RWPE2 (cell line): ENCODE measurements at places on chromosomes 1 and 21.

DNA sequence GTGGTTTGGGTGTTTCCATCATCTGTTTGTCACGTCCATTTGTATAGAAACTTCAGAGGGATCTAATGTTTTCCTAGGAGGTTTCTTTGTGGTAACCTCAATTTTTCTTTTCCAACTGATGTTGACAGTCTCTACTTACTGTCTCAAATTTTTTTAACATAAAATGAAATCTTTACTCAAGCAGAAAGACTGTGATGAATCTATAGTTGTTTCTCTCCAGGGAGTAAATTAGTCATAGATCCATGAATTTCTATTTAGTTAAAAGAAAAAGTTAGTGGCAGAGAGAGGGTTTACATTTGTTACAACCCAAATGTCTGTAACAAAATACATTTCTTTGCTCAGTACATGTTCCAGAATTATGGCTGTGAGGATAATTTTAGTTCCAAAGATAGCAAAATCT is 161.6 kb downstream of the DISP1 start:
- DNase-seq, result no peak

DNA sequence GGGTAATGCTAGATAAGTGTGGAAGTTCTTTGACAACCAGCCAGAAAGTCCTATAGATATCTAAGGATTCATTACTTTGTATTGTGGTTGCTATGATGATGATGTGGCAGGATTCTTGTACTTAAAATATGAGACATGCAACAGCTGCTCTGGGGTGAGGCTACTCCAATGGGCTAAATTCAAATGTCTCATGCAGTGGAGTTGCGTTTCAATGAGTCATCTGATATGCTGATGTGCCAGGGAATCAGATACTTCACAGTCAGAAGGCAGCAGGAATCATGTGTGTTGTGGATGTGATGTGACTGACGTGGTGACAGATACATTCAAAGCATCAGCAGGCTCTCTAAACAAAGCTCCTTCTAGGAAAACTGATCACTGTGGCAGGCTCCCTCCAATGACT is 66.5 kb downstream of the TSEN15 start:
- no peak for DNase-seq

GRCh38 chr1:212691561-212692071 is 8.0 kb downstream of the BATF3 start:
- DNase-seq, result no peak

DNA sequence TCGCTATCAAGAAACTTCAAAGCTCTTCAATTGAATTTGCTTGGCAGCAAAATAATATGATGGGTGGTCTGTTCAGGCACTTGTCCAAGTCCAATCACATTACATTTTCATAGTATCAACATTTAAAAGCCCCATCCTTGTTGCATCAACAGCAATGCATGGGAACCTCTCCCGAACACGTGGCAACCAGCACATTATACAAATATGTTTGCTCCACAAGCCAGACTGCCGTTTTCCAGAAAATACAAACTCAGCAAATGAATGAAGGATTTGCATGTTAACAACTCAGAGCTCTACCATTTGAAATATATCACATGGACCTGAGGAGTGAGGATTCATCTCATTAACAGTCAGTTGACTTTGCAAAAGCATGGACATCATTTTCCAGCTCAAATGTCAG is 20.0 kb upstream of the LYPLAL1 start:
- DNase-seq, result no peak

DNA sequence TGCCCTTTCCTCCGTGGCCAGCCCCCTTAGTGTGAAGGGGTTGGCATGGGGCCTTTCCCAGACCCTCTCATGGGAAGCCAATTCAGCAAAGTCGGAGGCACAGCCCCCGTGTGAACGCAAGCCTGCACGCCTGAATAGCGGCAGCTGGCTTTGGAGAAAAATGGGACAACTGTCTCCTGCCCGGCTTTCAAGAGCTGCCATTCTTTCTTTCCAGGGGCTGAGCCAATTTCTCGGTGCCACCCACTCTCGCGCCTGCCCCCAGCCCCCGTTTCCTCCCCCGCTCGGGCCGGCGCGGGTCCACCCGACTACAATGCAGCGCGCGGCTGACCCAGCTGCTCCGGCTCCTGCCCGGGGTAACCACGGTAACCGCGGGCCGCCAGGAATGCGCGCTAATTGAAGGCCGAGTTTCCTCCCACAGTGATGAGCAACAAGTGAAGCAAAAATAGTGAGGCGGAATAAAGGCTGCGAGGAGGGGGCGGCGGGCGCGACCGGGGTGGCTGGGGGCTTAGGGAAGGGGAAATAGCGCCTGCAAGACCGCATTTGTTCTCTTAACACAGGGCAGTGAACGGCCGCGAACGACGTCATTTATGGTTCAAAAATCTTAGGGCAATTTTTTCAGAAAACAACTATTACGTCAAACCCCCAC is 27.8 kb downstream of the ILDR2 start:
- no peak for DNase-seq

GRCh38 chr1:47192458-47193384 is 2.9 kb upstream of the PDZK1IP1 start:
- peak; percentile 56 for DNase-seq

GRCh38 chr1:193183019-193183627 is 3.3 kb downstream of the B3GALT2 start:
- DNase-seq, result no peak

- no peak for DNase-seq
Observed at GRCh38 chr1:156480411-156481192, 20.0 kb downstream of the MEF2D start.

GRCh38 chr1:60612790-60613189 is 469.6 kb upstream of the NFIA start:
- no peak for DNase-seq

DNA sequence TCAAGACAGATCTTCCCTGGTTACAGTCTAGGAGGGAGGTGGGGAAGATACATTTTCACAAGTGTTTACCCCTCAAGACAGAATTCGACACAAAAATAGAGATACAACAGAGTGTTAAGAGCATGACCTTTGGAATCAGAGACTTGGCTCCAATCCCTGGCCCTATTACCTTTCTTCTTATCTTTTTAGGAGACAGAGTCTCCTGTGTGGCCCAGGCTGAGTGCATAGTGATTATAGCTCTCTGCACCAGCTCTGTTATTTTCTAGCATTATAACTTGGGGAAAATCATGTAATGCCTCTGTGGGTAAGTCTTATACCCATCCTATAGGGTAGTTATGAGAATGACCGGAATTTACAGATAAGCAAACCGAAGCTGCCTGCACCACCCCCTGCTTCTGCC is 9.8 kb downstream of the NIPAL3 start:
- DNase-seq, result no peak

GRCh38 chr1:61227857-61228550 is 145.6 kb downstream of the NFIA start:
- DNase-seq, result no peak

DNA sequence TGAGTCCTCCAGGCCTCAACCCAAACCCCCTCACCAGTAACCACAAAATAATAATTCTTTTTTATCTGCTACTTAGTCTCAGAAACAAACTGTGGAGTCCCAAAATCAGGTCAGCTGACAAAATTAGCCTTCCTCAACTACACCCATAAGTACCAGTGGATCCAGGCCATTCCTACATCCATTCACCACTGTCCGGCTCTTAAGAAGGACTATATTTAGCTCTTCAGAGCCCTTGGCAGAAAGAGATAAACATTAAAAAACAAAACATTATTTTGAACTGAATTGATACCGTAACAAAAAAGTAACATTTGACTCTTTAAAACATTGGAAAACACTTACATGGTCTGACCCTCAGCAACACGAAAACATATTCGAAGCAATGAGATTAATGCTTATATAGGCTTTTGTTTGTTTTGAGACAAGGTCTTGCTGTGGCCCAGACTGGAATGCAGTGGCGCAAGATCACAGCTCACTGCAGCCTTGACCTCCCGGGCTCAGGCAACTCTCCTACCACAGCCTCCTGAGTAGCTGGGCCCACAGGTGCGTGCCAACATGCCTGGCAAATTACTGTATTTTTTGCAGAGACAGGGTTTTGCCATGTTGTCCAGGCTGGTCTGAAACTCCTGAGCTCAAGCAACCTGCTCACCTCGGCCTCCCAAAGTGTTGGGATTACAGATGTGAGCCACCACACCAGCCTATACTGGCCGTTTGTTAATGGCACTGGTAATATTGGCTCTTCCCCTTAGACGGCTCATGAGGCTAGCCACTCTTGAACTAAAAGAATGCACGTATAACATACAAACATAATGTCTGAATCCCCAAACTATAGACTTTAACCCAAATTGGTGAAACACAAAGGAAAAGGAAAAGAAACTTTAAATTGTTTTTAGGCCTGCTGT is 330.7 kb downstream of the SMYD3 start:
- no peak for DNase-seq

GRCh38 chr1:21671915-21672314 is 2.8 kb upstream of the RAP1GAP start:
- no peak for DNase-seq

DNA sequence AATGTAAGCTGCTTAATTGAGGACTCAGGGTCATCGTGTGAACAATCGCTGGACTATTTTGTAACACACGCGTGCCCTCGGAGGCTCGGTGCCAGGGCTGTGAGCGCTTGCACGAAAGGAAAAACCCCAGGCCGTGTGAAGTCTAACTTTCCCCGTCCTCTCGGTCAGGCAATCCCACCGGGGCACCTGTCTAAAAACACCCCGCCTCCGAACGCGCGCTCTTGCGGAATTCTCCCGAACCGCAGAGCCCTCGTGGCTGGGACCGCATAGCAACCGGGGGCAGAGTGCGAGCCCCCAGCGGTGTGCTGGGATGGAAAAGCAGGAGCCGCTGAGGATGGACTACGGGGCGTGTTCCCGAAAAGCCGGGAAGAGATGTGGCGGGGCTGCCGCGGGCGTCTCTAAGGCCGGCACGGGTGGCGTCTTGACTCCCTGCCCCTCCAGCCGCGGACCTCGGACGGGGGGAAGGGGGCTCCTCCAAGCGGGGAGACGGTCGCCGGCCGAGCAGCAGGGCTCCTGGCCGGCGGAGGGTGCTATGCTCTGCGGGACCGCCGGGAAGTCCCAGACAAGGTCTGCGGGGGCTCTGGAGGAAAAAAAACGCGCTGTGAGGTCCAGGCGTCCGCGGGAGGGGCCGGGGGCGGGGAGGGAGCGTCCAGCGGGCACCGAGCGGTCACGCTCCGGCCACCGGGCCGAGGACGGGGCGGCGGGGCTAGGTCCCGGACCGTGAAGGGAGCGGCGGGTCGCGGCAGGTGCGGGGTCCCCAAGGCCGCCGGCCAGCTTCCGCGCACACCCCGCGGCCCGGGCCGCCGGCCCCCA is 936 bp downstream of the ZBTB21 start:
- DNase-seq, result no peak

- no peak for DNase-seq
Observed at GRCh38 chr1:12528021-12528852, 89.8 kb downstream of the DHRS3 start.

GRCh38 chr1:237164406-237165352 is 122.7 kb downstream of the RYR2 start:
- no peak for DNase-seq

DNA sequence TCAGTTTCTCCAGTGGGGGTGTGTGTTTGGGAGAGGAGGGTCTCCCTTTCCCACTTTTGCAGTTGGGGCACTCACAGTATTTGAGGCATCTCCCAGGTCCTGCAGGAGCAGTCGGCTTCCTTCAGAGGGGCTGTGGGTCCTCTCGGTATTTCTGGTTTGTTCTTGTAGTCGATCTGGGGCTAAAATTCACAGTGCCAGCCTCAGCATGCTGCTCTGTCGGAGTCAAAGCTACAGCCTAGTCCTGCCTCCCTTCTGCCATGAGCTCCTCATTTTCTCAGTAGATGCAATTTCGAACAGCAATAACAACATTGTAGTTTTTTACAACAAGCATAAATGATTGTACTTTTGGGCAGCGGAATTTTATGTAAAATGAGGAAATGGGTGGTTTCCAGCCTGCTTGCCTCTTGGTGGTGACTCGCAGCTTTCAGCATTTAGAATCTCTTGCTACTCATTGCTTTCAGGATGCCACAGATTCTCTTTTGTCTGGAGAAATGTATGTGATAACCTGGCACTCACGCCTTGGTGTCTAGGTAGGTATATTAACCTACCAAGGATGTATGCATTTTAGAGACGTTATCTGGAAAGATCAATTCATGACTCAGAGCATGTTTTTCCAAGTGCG is 82.4 kb upstream of the C21orf91 start:
- no peak for DNase-seq

DNA sequence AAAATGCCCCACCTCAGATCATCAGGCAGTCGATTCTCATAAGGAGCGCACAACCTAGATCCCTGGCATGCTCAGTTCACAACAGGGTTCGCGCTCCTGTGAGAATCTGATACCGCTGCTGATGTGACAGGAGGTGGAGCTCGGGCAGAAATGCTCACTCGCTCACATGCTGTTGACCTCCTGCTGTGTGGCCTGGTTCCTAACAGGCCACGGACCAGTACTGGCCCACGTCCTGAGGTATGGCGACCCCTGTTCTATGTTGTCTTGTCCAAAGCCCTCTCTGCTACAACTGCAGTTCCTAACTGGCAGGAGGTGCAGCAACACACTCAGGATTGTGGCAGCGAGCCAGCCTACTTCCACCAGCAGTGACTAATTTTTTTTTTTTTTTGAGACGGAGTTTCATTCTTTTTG is 70.6 kb downstream of the CLSTN1 start:
- DNase-seq, result peak; percentile 78

DNA sequence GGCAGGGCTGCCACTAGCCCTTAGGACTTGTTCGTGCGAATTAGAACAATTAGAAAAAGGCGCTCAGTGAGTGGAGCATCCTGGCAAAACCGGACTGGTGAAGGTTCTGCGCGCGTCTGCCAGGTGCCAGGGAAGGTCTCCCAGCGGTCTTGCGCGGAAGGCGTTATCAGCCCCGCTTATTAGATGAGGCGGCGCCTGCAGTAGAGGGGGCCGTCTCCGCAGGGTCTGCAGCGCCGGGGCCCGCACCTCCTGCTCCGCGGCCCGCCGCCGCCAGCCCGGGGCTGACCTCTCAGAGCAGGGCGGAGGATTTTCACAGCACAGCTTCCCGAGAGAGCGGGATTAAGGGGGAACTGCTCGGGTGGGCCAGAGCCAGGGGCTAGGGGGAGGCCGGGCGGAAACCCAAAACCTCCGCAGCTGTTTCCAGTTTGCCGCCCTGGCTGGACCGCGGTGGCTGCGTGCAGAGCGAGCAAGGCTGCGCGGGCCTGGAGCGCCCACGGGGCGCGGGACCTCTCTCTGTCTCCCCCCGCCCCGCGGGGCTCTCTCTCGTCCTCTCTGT is 155.2 kb downstream of the FOXD2 start:
- DNase-seq, result no peak

- no peak for DNase-seq
Observed at GRCh38 chr1:43062527-43063095, 103.9 kb upstream of the SLC2A1 start.

DNA sequence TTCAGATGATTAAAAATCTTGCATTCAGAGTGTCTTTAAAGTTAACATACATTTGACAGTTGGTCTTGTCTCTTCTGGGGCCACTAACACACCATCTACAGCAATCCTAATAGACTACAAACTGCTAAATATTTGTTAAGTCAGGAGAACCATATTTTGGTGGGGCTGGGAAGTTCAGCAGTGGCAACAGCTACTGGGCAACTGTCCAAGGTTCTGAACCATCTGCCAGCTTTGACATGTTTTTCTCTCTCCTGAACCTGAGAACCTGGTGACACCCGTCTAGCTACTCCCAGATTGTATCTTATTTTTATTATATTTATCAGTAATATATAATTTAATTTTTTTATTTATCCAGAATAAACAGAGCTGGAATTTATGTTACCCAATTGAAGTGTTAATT is 199.0 kb upstream of the DPYD start:
- DNase-seq, result no peak
